ENCODE measurements at places on chromosomes 13 and 19.

DNA sequence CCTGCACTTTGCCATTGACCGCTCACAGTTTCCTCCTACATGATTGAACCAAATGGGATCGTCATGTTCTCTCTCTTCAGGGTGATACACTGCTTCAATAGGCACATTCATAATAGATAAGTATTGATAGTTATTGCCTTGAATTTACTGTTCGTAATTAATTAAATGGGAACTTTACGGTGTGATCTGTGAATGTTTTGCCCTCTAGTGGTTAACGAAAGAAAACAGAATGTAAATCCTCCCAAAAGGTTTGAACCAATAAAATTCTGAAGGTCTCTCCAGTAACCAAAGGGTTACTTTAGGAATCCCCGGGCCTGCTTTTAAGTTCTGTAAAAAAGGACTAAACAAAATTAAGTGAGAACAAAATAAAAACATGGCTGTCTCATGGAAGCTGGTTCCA is 389.3 kb downstream of the DACH1 start:
- no peak for DNase-seq

DNA sequence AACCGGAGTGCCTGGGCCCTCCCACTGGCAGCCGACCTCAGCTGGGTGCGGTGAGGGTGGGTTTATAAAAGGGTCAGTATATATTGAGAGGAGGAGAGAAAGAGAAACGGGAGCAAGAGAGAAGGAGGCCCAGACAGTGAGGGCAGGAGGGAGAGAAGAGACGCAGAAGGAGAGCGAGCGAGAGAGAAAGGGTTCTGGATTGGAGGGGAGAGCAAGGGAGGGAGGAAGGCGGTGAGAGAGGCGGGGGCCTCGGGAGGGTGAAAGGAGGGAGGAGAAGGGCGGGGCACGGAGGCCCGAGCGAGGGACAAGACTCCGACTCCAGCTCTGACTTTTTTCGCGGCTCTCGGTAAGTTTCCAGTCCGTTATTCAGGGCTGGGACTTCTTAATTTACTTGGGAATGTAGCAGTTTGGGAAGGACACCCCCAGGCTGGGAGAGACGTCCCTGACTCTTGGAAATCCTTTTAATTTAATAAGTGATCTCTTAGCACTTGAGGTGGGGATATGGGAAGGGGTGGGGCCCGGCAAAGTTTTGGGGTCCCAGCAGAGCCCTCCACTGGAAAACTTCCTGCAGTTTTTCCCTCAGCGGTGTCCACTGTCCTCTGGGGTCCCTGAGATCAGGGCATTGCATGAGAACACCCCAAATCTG is at the start of gene EMP3:
EMP3 (plus strand) TSS at position 288 of the 646 bp plus-strand sequence. CDS start 1,293 bp downstream, outside the sequence.
- peak; percentile 81 for DNase-seq

GRCh38 chr19:17530586-17530985 is 19.1 kb downstream of the PGLS start:
- DNase-seq = no peak

DNA sequence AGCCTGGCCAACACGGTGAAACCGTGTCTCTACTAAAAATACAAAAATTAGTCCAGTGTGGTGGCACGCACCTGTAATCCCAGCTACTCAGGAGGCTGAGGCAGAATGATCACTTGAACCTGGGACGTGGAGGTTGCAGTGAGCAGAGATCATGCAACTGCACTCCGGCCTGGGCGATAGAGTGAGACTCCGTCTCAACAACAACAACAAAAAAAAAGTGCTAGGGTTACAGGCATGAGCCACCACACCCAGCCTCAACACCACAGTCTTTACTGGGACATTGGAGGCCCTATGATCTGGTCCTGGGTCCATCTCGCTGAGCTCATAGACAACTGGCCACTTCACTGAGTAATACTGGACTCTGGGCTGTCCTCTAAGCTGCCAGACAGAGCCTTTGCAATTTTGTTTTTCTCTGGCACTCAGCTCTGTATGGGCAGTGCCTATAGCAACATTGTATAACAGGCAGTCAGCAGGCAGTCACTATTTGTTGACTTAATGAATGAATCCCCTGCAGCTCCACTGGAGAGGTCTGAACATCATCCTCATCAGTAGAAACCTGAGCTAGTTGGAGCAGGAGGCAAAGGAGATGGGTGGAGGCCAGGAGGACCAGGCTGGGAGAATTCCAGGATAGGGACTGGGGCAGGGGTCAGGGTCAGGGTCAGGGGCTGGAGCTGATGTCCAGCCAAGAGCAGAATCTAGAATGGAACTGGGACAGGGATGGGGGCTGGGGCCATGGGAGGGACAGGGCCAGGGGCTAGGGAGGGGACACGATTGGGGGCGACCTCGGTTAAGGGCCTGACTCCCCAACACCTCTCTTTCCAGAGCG is 8.1 kb downstream of the BLOC1S3 start:
- no peak for DNase-seq

GRCh38 chr19:28468701-28469459 is 744.1 kb downstream of the UQCRFS1 start:
- peak; percentile 63 for DNase-seq

- no peak for DNase-seq
Observed at GRCh38 chr13:51502153-51502651, 49.4 kb upstream of the INTS6 start.

- no peak for DNase-seq
Observed at GRCh38 chr19:35253316-35254286, 4.8 kb downstream of the LSR start.

DNA sequence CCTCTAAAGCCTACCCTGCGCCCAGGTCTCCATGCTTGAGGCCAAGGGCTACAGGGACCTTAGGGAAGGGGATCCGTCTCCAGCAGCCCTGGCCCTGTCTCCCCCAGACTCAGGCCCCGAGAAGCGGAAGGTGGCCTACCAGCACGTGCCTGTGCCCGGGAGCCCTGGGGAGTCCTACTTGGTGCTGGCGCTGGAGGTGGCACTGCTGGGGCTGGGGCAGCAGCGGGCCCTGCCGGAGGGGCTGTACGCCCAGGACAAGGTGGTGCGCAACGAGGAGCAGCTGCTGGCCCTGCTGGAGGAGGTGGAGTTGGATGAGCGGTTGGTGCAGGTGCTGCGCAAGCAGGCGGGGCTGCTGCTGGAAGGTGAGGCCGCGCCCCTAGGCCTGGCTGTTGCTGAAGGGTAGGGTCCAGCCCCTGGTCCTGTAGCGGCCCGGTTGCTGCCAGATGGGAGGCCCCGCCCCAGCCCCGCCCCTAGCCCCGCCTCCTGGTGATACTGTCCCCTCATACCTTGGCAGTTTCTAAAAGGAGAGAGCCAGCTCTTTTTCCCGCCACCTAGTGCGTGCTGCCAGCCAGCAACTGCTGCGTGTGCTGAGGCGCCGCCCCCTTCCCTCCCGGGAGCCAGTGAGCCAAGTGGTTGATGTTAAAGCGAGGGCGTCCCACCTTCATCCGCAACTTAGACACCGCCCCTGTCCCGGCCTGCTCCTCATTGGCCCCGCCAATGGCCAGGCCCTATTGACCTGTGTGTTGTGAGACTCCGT is 22.6 kb downstream of the ZSWIM4 start:
- no peak for DNase-seq

- no peak for DNase-seq
Observed at GRCh38 chr19:15556634-15557181, 48.4 kb downstream of the CYP4F22 start.

DNA sequence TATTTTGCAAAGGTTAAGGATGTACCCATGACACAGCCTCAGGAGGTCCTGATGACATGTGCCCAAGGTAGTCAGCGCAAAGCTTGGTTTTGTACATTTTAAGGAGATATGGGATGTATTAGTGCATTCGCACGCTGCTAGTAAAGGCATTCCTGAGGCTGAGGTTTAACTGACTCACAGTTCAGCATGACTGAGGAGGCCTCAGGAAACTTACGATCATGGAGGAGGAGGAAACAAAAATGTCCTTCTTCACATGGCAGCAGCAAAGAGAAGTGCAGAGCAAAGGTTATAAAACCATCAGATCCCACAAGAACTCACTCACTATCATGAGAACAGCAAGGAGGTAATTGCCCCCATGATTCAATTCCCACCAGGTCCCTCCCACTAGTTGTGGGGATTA is 1017.4 kb downstream of the EFNB2 start:
- DNase-seq = no peak

DNA sequence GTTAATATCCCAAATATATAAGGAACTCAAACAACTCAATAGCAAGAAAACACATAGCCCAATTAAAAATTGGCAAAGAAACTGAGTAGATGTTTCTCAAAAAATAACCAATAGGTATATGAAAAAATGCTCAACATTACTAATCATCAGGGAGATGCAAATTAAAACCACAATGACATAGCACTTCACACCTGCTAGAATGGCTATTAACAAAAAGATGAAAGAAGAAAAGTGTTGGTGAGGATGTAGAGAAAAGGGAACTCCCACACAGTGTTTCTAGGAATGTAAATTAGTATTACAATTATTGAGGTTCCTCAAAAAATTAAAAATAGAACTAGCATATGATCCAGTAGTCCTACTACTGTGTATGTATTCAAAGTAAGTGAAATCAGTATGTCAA is 1212.8 kb downstream of the DIAPH3 start:
- no peak for DNase-seq

DNA sequence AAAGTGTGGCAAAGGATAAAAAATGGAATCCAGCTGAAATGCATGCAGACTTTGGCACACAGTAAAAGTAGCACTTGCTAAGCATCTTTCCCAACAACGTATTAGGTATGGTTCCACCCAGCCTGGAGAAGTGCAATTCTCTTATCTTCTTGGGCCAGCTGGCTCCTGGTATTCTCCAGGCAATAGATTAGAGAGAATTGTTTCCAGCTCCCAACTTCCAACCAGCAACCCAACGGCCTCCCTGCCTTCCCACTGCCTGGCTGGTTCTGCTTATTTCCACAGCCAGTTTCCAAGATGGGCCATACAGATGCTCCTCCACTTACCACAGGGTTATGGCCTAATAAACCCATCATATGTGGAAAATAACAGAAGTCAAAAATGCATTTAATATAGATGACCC is 133.4 kb downstream of the OXGR1 start:
- no peak for DNase-seq

DNA sequence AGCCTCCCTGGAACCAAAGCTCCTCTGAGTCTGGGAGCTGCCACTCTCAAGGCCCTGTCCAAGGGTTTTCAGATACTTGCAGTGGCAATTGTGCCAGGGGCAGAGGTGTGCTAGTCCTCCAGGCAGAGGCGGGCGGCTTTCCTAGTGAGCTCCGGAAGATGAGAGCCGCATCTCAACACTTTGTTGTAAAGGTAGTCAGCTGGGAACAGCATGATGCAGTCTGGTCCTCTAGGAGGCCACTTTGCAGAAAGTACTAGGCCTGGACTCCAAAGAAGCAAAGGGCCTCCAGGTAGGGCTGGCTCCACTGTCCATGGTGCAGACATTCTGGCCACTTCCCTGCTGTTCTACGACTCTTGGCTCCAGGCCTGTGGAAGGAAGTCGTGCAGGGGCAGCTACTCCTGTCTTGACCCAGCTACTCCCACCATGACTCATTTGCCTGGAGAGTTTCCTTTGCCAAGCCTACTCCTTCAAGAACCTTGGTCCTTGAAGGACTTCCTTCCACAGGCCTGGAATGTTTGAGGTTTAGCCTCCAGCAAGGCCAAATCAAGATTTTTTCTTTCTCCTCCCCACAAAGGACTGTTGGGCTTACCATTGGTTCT is 9.9 kb upstream of the ZNF536 start:
- no peak for DNase-seq

DNA sequence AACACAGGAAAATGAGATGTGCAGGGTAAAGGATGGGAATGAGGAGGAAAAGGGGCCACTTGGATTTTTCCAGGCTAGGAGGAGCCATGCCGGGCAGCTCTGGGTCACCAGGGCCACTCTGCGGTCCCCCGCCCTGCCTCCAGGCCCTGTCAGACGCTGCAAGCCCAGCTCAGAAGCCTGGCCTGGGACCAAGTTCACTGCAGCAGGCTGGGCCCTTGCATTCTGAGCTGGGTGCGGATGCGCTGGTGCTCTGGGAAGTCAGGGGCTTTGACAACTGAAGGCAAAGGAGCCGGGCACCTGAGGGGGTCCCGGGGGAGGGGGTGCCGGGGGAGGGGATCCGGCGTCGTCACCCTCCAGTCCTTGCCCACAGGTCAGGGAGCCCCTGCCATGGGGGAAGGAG is 77.5 kb downstream of the WTIP start:
- no peak for DNase-seq

- DNase-seq = no peak
Observed at GRCh38 chr13:113561417-113562084, 23.0 kb upstream of the TFDP1 start.
